ENCODE measurements at places on chromosomes 1 and 21.
A peak's percentile ranks its signal among the peaks of the same experiment; 100 is the strongest.

DNA sequence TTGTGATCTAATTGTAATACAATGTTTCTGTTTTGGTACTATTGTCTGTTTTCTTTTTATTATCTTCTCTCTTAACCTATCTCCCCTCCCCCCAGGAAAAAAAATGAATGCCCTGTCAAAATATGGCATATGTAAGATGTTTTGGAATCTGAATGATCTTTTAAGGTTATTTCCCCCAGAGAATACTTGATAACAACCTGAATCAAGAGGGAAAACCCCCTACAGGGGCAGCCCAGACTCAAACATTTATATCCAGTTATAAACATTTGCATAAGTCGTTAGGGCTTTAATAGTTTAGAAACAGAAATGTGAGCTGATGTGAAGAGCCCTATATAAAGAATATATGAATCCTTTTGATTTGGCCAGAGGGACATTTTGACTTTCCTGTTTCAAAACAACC lies 169.5 kb downstream of the VAV3 start:
- DNase-seq = no peak

DNA sequence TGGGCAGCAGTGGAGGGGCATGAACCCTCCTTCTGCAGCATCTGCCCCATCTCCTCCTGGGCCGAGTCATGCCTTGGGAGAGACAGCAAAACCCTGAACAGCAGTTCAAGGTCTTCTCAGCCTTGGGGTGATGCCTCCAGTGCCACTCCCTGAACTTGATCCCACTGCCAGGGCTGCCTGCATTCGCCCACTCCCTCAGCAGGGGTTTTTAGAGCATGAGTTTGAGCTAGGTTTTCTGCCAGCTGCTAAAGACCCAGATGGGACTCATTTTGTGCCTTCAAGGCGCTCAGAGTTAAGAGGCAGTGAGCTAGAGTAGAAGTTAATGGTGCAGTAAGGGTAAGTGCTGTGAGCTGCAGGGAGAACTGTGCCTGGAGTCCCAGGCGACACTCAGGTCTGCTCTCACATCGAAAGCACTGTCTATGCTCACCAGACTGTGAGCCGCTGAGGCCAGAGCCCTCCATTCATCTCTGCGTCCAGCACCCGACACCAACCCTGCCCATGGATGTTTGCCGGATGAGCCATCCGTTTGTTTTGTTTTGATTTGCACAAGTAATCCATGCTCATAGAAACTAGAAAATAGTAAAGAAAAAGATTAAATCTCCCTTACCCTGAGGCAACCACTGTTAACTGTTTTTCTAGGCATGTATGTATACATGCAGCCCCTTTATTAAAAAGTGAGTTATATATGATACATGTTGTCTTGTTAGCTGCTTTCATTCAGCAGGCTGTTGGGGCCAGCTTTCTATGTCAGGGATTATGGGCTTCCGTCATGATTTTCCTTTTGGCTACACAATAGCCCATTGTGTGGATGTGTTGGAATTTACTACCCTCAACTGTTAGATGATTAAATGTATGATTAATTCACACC lies 67.8 kb downstream of the VPS26C start:
- DNase-seq = no peak

GRCh38 chr21:45329261-45330074 lies 41.8 kb upstream of the POFUT2 start:
- no peak for DNase-seq

DNA sequence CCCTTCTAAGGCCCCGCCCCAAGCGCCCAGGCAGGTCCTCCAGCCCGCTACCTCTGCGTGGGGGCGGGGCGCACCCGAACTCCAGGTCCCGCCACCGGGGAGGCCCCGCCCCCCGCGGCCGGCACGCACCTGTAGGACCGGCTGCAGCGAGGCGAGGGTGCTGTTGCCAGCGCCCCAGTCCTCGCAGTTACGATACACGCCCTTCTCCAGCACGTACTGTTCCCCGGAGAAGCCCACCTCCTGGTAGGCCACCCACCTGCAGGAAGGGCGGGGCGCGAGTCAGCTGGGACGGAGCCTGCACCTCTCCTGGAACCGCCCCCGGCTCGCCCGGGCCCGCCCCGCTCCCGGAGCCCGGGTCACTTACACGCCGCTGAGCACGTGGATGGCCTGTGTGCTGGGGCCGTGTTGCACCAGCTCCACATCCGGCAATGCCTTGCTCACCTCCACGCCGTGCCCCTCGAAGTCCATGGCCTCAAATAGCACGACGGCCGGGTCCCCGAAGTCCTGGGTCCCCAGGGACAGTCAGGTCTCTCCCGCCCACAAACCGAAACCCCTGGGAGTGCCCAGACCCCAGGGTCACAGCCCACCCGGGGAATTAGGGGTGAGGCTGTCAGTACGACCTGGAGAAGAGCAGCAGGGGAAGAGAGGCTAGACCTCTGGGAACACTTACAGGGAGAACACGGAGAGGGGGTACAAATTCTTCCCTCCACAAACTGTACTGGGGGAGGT lies 17.3 kb downstream of the CRYBG2 start:
- DNase-seq = peak; percentile 83

DNA sequence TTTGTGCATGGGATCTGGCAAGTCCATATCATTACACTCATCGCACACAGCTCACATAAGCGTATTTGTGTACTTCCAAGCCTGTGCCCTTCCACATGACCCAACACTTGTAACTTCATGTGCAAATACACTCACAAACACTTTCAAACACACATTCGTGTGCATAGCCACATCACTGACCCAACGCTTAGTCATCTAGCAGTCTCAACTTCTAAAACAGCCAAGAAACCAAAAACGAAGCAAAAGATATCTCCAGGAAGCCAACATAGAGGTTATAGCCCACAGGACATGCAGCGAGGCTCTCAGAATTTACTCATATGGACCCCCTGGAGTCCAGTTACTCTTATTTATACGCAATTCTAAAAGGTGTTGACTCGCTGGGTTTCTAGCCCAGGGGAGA lies 10.9 kb upstream of the GOLT1A start:
- DNase-seq = no peak

DNA sequence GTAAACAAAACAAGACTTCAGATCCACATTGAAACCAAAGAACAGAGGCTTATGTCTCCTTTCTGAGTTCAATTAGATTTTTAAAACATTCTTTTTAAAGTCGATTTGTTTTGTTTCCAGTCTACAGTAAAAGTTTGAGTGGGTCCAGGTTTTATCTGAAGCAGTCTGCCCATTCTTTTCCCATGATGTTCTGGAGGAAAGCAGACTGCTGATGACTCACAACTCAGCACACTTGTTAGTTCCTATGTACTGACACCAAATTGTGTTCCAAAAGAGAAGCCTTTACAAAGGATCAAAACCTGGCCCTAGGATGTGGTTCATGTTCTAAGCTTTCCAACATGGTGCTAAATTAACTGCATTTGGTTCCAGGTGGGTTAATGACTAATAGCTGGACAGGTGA lies 11.4 kb upstream of the CCN1 start:
- no peak for DNase-seq

DNA sequence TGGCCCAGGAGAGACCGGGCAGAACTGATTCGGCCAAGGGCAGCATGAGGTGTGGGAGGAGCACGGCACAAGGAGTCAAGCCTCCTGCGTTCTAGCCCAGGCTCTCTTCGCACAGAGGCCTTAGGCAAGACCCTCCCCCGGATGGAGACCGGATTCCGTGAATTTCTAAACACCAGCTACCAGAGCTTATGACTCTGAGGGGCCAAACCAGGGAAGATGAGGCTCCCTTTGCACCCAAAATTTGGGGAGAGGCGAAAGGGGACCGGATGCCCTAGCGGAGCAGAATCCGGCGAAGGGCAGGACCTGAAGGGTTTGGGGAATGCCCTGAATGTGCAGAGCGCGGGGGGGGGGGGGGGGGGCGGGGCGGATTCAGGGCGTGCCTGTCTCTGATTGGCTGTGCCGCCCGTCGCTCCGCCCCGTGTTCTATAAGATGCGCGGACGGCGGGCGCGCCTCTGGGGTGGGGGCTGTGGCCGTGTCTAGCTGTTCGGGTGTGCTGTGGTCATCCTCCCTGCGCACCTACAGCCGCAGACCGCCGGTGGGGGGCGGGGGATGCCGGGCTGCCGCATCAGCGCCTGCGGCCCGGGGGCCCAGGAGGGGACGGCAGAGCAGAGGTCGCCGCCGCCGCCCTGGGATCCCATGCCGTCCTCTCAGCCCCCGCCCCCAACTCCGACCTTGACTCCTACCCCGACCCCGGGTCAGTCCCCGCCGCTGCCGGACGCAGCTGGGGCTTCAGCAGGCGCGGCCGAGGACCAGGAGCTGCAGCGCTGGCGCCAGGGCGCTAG lies at the start of gene TRNP1:
Gene TRNP1 (plus strand): TSS at position 456 of the 783 bp plus-strand sequence. CDS start 95 bp downstream, at position 551.
- DNase-seq = peak; percentile 68

GRCh38 chr1:100611086-100611485 lies 73.1 kb downstream of the GPR88 start:
- DNase-seq = no peak

All from activated B cell treated with CpG ODN at 0.5 μM for 24 hours (primary cell).